NCI-H446 (cell line): ENCODE measurements at places on chromosomes 1 and 21.

DNA sequence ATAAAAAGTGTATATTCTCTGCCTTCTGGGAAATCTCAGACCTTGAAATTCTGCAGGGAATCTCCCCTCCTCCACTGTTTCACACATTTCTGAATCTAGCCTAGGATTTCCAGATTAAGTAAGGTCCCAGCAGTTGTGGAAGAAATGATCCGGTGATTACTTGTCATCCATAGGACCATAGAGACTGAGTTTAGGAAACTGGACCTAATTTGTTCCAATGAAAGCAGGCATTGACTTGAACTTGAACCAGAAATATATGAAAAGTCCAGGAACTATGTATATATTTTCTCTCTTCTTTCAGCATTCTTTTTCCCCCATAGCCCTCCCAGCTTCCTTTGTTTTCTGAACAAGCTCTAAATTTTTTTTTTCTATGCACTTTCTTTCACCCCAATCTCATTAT is 149.5 kb upstream of the SPAG17 start:
- DNase-seq: no peak

DNA sequence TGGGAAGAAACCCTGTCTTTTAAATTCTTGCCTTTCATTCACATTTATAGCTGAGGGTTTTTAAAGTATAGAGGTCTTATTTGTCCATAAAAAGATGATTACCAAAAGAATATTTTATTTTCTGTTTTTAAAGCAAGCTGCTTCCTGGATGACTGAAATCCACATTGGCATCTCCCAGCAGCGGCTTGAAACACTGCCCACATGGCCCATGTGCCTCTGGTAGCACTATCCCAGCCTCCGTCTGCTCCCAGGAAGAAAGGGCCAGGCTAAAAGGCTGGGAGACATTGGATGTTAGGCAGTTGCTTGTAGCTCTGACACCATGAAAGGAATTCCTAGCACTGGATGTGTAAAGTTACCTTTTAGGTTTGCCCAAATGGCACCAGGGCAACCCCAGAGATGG is 169.9 kb upstream of the CACNA1E start:
- DNase-seq: no peak

- no peak for DNase-seq
Observed at GRCh38 chr1:58082596-58082995, 463.9 kb downstream of the OMA1 start.

- no peak for DNase-seq
Observed at GRCh38 chr1:172254521-172255222, 165.8 kb upstream of the C1orf105 start.

DNA sequence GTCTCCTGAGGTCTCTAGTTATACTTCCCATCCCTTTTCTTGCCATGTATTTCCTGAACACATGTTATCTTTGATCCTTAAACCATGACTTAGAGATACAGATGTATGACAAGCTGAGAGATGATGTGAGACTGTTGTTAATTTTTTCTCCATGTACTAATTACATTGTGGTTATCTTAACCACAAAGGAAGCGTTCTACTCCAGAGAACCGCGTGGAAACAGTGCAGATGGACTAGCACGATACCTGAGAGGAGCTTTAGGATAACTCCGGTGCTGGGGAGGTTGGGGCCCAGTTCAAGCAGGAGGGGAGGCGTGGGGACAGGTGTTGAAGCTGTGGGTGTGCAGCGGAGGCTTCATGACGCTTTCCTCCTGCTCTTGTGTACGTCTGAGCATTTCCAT is 17.5 kb downstream of the PDE9A start:
- no peak for DNase-seq

- DNase-seq: no peak
Observed at GRCh38 chr1:243942196-243943150, 92.4 kb upstream of the AKT3 start.
